ENCODE measurements at places on chromosomes 6 and 20. TPM values are rescaled to one million over a fixed set of nuclear protein-coding genes. Genes with fewer than 3 reads are reported as not detected.

DNA sequence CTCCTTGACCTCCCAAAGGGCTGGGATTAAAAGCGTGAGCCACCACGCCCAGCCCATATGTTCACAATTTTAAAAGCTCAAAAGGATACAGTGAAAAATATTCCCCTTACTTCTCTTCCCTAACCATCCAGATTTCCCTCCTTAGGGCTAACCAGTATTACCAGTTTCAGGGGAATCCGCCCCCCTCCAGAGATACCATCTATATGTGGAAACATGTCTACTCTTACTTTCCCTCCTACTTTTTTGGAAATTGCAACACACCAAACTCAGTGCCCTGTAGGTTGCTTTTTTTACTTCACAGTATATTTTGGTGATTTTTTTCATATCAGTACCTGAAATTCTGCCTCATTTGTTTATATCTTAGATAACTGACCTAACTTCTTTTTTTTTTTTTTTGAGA, 6.9 kb upstream of the RPL10A start:
- DNase-seq = no peak
- no peaks in the 10 kb centered on the region for H3K4me1 ChIP-seq
- H3K27me3 ChIP-seq = no peaks in the 10 kb centered on the region
- no peaks in the 10 kb centered on the region for H3K36me3 ChIP-seq
- no peak overlapping the region for H3K27ac ChIP-seq

GRCh38 chr20:64109831-64110391, 2.5 kb upstream of the NPBWR2 start:
- no peaks in the 10 kb centered on the region for H3K4me1 ChIP-seq
- no peak overlapping the region for H3K4me3 ChIP-seq
- no peak overlapping the region for H3K27ac ChIP-seq
- no peak for DNase-seq
- H3K36me3 ChIP-seq = no peaks in the 10 kb centered on the region

GRCh38 chr20:61806314-61806713, 259.4 kb downstream of the TAF4 start:
- H3K4me3 ChIP-seq = no peak overlapping the region
- H3K27me3 ChIP-seq = no peaks in the 10 kb centered on the region
- DNase-seq = no peak
- peaks cover 4% of the 10 kb centered on the region for H3K4me1 ChIP-seq

DNA sequence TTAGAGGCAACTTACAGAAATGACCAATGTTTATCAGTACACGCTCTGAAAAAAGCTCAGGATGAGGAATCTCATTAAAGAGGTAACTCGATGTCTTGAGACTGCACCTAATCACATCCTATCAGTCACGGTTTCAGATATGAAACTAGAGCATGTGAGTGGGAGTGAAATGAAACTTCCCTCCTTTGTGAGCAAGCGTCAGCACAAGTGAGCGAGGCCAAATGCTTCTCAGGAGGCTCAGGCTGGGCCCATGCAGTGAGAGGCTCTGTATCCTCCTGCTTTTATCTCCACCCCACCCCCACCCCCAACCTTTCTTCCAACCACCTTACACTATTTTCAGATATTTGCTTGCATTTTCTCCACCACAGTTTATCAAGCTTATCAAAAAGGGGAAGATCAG, 140.8 kb upstream of the RIMS1 start:
- no peaks in the 10 kb centered on the region for H3K36me3 ChIP-seq
- no peak overlapping the region for H3K4me3 ChIP-seq
- H3K4me1 ChIP-seq = no peaks in the 10 kb centered on the region
- no peaks in the 10 kb centered on the region for H3K27me3 ChIP-seq
- H3K27ac ChIP-seq = no peak overlapping the region
- DNase-seq = no peak

- H3K27ac ChIP-seq = peak overlapping the region; percentile 89
- H3K36me3 ChIP-seq = no peaks in the 10 kb centered on the region
- H3K4me1 ChIP-seq = peaks cover 17% of the 10 kb centered on the region
- DNase-seq = no peak
These were observed 1162.8 kb upstream of the CITED2 start for GRCh38 chr6:140537211-140537610.

DNA sequence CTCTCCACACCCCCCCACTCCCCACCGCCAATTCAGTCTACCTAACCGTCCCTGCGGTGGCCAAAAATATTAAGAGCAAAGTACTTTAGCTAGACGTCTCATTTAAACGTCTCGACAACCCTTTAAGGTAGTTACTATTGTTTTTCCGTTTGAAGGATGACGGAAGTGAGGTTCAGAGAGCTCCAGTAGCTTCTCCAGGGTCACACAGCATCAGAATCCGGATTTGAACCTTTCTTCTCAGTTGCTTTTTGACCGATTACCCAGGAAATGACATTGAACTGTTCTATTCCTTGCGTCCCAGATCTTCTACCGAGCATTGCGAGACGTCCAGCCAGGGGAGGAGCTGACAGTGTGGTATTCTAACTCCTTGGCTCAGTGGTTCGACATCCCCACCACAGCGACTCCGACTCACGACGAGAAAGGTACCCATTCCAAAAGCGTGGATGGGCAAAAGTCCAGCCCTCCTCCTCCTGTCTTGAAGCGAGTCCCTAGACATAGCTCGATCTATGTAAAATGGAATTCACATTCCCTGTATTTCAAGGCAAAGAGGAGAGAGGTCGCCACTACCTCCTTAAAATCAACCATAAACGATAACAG, 2.4 kb downstream of the PRDM13 start:
- DNase-seq = no peak
- H3K4me1 ChIP-seq = peaks cover 20% of the 10 kb centered on the region
- H3K36me3 ChIP-seq = no peaks in the 10 kb centered on the region
- H3K27ac ChIP-seq = no peak overlapping the region
- peaks cover 71% of the 10 kb centered on the region for H3K27me3 ChIP-seq

- H3K4me3 ChIP-seq = no peak overlapping the region
- no peak for DNase-seq
- H3K4me1 ChIP-seq = peaks cover 8% of the 10 kb centered on the region
- H3K36me3 ChIP-seq = no peaks in the 10 kb centered on the region
These were observed 136.0 kb downstream of the HFE start for GRCh38 chr6:26223228-26223627.

DNA sequence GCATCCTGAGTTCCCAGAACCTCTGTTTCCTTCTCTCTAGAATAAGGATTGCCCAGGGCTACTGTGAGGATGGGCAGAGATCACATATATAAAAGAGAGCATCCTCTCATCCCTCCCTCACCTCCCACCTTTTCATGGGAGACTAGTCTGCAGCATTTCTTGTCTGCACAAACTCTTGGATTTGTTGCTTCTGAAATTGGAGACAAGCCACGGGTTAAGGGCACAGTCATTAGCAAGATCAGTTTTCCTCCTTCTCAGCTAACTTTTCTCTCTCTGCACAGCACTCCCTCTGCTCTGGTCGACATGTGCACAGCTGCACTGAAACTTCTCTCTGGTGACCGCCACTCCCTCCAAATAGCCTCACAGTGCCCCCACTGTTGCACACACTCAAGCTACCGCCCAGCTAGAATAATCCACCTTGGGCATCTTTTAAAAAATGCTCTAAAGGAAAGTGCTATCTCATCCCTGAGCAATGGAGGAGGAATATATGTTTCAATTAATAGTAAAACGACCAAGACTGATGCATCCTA, 50.9 kb upstream of the DUSP22 start:
- no peaks in the 10 kb centered on the region for H3K36me3 ChIP-seq
- H3K27ac ChIP-seq = no peak overlapping the region
- no peaks in the 10 kb centered on the region for H3K4me1 ChIP-seq
- H3K4me3 ChIP-seq = no peak overlapping the region
- DNase-seq = no peak
- H3K27me3 ChIP-seq = no peaks in the 10 kb centered on the region

- H3K27ac ChIP-seq = no peak overlapping the region
- no peak overlapping the region for H3K4me3 ChIP-seq
- no peaks in the 10 kb centered on the region for H3K4me1 ChIP-seq
- H3K27me3 ChIP-seq = no peaks in the 10 kb centered on the region
- DNase-seq = no peak
These were observed 49.8 kb downstream of the HNF4A start for GRCh38 chr20:44405257-44405656.

DNA sequence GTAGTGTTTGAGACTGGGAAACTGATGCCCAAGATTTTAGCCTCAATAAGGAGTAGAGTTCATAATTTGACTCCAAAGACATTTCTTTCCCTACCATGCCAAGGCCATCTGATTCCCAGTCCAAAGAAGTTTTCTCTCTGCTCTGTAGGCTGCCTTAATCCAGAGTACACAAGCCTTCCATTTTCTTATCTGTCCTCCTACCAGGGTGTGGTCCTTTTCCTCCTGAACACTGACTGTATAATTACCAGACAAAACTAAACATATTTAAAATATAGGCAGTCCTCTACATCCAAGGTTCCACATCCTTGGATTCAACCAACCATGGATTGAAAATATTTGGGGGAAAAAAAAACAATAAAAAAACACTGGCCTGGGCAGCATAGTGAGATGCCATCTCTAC, 108.4 kb downstream of the SLC16A10 start:
- no peak overlapping the region for H3K27ac ChIP-seq
- H3K27me3 ChIP-seq = no peaks in the 10 kb centered on the region
- no peak for DNase-seq
- no peaks in the 10 kb centered on the region for H3K36me3 ChIP-seq
- no peak overlapping the region for H3K4me3 ChIP-seq
- peaks cover 19% of the 10 kb centered on the region for H3K4me1 ChIP-seq

- H3K27me3 ChIP-seq = no peaks in the 10 kb centered on the region
- no peak for DNase-seq
- H3K27ac ChIP-seq = no peak overlapping the region
These were observed 992.5 kb upstream of the ADGRB3 start for GRCh38 chr6:67642582-67642981.

GRCh38 chr20:16617056-16617455, 43.8 kb upstream of the KIF16B start:
- no peaks in the 10 kb centered on the region for H3K36me3 ChIP-seq
- DNase-seq = no peak
- no peak overlapping the region for H3K27ac ChIP-seq
- no peaks in the 10 kb centered on the region for H3K27me3 ChIP-seq
- H3K4me1 ChIP-seq = no peaks in the 10 kb centered on the region

DNA sequence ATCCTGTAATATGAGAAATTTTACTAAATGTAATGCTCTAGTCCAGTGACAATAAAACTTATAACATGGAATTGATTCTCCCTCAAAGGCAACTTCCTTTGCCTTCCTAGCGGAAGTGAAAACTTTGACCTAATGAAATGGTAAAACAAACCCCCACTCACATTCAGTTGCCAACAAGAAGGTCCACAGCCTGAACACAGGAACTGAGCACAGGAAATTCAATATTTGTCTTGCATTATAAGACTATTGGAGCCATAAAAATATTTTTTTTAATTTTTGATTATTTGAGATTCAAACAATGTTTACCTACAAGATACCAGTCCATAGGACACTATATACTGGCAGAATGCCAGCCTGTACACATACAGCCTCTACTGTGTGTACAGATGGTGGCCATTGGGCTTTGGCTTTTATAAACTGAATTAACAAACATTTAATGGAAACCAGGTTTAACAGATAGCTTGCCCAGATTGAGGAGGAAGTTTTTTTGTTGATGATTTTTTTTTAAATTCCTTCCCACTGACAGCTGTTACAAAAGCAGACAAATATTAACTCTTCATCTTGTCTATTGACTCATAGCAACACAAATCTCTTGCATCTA, 481.5 kb upstream of the JAG1 start:
- H3K27ac ChIP-seq = no peak overlapping the region
- no peaks in the 10 kb centered on the region for H3K36me3 ChIP-seq
- H3K4me3 ChIP-seq = no peak overlapping the region

- no peaks in the 10 kb centered on the region for H3K27me3 ChIP-seq
- no peak overlapping the region for H3K4me3 ChIP-seq
- H3K4me1 ChIP-seq = no peaks in the 10 kb centered on the region
- H3K27ac ChIP-seq = no peak overlapping the region
- no peaks in the 10 kb centered on the region for H3K36me3 ChIP-seq
These were observed 160.8 kb upstream of the QKI start for GRCh38 chr6:163253556-163254213.

GRCh38 chr6:3750317-3751076, 1.0 kb downstream of the PXDC1 start:
- H3K27ac ChIP-seq = peak overlapping the region; percentile 100
- peaks cover 47% of the 10 kb centered on the region for H3K4me1 ChIP-seq
- DNase-seq = peak; percentile 92

CD93 gene
- 13.6 TPM for total RNA-seq

MAK gene
- total RNA-seq = not detected

RRAGD gene
- total RNA-seq = 49.8 TPM

REM1 gene
- total RNA-seq = 3.4 TPM

SLC35D3 gene
- total RNA-seq = not detected

ARMH2 gene
- total RNA-seq = not detected

DLL1 gene
- 14.9 TPM for total RNA-seq

OOEP gene
- total RNA-seq = not detected

NCOA6 gene
- 26.5 TPM for total RNA-seq

BMP5 gene
- 0.45 TPM for total RNA-seq

SAMD5 gene
- total RNA-seq = 2.4 TPM

ENPP1 gene
- total RNA-seq = 49.7 TPM
